ENCODE measurements at places on chromosomes 11 and 22. TPM values are rescaled to one million over a fixed set of nuclear protein-coding genes. Genes with fewer than 3 reads are reported as not detected.

Gene MMP1
- polyA plus RNA-seq: 41.2 TPM

DNA sequence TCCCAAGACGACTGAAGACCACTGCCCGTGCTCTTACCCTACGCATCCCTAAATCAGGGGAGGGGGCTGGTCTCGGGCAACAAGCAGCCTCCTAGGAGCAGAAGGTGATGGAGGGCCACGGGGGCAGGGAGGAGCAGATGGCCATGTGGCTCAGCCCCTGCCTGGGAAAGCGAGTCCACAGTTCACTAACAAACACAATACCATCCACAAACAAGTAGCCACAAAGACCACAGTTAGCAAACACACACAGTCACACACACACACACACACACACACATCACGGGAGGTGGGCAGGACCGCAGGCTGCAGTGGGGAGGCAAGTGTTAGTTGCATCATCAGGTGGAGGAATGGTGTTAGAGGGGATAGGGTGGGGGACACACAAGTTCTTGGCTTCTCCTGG is 13.2 kb upstream of the FXYD2 start:
- DNase-seq: no peak

GRCh38 chr22:20818471-20818870 is 40.1 kb downstream of the PI4KA start:
- no peak for DNase-seq

DNA sequence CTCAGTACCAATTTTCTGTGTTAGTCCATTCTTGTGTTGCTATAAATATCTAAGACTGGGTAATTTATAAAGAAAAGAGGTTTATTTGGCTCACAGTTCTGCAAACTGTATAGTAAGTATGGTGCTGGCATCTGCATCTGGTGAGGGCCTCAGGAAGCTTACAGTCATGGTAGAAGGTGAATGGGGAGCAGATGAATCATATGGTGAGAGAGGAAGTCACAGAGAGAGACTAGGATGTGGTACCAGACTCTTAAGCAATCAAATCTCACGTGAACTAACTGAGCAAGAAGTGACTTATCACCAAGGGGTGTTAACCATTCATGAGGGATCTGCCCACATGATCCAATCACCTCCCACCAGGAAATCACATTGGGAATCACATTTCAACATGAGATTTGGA is 60.8 kb upstream of the ZBED5 start:
- DNase-seq: no peak

- DNase-seq: no peak
These were observed 80.1 kb upstream of the ASPHD2 start for GRCh38 chr22:26348810-26349526.

DNA sequence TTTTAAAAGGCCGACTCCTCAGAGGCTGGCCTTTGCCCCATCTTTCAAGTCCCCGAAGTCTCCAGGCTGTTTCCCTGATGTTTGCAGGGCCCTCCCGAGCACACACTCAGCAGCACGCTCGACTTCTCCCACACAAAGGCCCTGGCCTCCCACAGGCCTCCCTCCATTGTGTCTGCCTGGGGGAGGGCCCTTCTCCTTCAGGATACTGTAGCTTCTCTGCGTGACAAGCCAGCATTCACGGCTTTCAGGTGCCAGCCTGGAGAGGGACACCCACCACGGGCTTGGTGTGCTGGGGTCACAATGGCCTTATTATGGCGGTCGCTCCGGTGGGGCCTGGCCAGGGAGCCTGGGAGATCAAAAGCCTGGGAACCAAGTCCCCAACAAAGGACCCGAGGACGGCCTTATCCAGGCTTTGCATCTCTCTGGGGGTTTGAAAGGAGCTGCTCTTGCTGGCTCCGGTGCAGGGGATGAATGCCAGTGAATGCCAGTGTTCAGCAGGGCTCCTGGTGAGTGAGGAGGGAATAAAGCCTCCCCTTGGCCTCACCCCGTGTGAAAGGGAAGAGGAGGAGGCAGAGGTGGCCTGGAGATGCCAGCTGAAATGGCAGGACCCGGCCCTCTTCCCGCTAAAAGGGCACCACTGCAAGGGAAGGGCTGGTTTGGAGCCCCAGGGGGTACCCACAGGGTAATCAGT is 55.0 kb downstream of the TRAF6 start:
- no peak for DNase-seq

Gene PTPRCAP
- 0.12 TPM for polyA plus RNA-seq

- DNase-seq: no peak
These were observed 6.4 kb downstream of the PACSIN2 start for GRCh38 chr22:43008509-43008908.

GRCh38 chr11:115759622-115760460 is 255.6 kb upstream of the CADM1 start:
- DNase-seq: no peak

GRCh38 chr11:120210626-120211521 is at the start of gene OAF:
Gene OAF, plus strand, starts transcription at chr11:120211032. Its CDS starts 248 bp downstream, at chr11:120211280.
- DNase-seq: peak; percentile 71

DNA sequence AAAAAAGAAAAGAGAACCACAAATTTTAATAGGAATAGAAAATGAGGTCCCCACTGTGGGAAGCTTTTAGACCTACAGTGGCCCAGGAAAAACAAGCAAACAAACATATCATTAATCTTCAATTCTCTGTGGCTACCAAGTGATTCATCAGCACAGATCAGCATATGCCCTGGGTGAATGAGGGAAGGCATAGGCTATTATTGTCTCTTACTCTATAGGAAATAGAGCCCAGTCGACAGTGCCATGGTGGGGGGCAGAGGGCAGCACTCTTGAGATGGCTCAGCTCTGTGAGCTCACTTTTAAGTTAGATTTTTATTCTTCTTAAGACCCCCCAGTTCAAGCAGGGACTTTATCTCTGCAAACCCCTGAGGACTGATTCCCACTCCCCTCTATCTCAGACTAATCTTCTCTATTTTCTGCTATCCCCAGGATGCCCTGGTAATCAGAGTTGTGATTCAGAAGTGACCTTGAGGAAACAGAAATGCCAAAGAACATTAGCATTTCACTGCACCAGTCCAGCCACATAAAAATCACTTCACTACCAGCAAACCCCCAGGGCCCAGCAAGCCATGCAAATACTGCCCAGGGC is 9.5 kb upstream of the FEZ1 start:
- no peak for DNase-seq

Gene PSMA1
- polyA plus RNA-seq: 222 TPM

DNA sequence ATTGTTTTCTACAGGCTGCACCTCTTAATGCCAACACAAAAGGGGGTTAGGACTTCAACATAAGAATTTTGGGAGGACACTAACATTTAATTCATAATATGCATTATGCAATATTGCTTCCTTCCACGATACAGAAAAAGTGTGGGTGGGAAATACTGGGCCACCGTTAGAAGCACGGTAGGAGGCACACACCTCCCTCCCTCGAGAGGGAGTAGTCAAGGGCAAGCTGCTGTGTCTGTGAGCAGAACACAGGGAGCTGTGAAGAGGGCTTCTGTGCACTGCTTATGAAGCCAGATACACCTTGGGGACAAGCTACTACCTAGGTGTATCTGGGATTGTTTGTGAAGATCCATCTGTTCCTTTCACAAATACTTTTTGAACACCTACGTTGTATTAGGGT is 109.3 kb upstream of the PLET1 start:
- no peak for DNase-seq
